Mesendoderm (in vitro differentiated cells): ENCODE measurements at places on chromosomes 2 and 18.
A peak's percentile ranks its signal among the peaks of the same experiment; 100 is the strongest.

- H3K27ac ChIP-seq = no peak overlapping the region
- no peaks in the 10 kb centered on the region for H3K27me3 ChIP-seq
- no peaks in the 10 kb centered on the region for H3K4me1 ChIP-seq
- H3K36me3 ChIP-seq = no peaks in the 10 kb centered on the region
- H3K4me3 ChIP-seq = no peak overlapping the region
These were observed 24.1 kb upstream of the EPHA4 start for GRCh38 chr2:221596192-221596591.

DNA sequence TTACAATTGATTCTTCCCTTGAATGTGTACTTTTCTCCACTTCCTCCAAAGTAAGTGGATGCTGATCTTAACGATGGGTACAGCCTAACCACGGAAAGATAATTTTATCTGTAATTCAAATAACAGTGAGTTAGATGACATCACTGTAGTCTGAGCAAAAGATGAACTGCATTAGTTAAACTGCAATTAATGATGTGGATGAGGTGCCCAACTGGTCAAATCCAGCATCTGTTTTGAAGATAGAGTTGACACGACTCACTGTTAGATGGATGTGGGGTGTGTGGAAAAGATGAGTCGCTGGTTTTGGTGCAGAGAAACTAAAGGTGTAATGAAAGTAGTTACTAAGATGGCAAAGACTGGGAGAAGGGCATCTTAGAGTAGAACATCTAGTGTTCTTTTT lies 270.5 kb upstream of the MEIS1 start:
- H3K36me3 ChIP-seq = no peaks in the 10 kb centered on the region
- no peak for DNase-seq
- no peak overlapping the region for H3K27ac ChIP-seq
- no peaks in the 10 kb centered on the region for H3K27me3 ChIP-seq
- no peaks in the 10 kb centered on the region for H3K4me1 ChIP-seq

DNA sequence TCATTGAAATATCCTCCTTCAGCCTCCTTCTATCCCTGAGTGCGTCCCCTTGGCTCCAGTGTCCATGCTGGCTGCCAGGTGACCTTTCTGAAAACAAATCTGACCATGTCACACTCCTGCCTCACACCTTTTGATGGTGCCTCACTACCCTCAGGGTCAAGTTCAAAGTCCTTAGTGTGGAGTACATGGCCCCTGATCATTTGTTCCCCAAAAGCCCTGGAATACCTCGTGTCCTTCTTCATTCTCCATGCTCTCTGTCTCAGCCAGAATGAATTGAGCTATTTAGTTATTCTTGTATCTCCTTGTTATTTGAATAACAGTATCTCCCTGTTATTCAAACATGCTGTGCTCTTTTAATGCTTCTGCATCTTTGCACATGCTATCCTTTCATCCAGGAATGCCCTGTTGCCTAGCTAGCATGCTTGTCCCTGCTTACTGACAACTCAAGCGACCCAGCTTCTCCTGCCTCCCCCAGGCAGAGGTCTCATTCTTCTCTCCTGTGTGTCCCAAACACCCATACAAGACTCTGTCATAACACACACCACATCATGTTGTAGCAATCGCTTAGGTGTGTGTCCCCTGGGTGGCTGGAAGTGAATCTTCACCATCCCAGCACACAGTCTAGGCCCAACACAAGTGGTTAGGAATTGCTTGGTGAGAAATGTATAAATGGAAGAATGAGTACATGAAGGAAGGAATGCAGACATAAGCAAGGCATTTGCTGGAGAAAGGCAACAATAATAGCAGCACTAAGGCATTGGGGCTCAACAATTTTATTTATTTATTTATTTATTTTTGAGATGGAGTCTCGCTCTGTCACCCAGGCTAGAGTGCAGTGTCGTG lies 144.0 kb downstream of the DDX1 start:
- H3K4me1 ChIP-seq = peaks cover 7% of the 10 kb centered on the region
- H3K36me3 ChIP-seq = no peaks in the 10 kb centered on the region
- peaks cover 6% of the 10 kb centered on the region for H3K27me3 ChIP-seq
- H3K27ac ChIP-seq = no peak overlapping the region

GRCh38 chr18:8847066-8847755 lies 141.9 kb downstream of the MTCL1 start:
- H3K4me3 ChIP-seq = no peak overlapping the region
- H3K27ac ChIP-seq = no peak overlapping the region
- H3K27me3 ChIP-seq = no peaks in the 10 kb centered on the region

GRCh38 chr2:171084128-171084527 lies 76.6 kb downstream of the TLK1 start:
- H3K27me3 ChIP-seq = no peaks in the 10 kb centered on the region
- peaks cover 7% of the 10 kb centered on the region for H3K4me1 ChIP-seq
- DNase-seq = peak; percentile 16
- H3K4me3 ChIP-seq = no peak overlapping the region
- no peak overlapping the region for H3K27ac ChIP-seq

DNA sequence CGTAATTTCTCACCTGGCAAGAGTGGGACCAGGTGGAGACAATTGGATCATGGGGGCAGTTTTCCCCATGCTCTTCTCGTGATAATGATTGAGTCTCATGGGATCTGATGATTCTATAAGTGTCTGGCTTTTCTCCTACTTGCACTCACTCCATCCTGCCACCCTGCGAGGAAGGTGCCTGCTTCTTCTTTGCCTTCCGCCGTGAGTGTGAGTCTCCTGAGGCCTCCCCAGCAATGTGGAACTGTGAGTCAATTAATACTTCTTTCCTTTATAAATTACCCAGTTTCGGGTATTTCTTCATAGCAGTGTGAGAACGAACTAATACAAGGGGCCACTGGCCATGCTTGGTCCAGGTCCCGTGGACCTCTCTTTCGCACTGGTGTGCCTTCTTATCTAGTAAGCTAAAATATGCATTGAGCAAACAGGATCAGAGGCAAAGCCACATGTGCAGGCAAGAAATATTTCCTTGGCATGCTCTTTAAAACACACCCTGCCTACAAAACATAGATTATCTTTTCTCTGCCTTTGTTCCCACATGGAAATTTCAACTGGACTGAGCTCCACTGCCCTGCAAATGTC lies 821.1 kb downstream of the TRIB2 start:
- H3K4me1 ChIP-seq = no peaks in the 10 kb centered on the region
- no peak for DNase-seq
- H3K36me3 ChIP-seq = no peaks in the 10 kb centered on the region
- no peaks in the 10 kb centered on the region for H3K27me3 ChIP-seq

- no peaks in the 10 kb centered on the region for H3K4me1 ChIP-seq
- H3K36me3 ChIP-seq = no peaks in the 10 kb centered on the region
- DNase-seq = no peak
- no peak overlapping the region for H3K27ac ChIP-seq
- no peaks in the 10 kb centered on the region for H3K27me3 ChIP-seq
- H3K4me3 ChIP-seq = no peak overlapping the region
These were observed 16.0 kb upstream of the SERPINE2 start for GRCh38 chr2:224055101-224055500.

GRCh38 chr2:32847734-32848133 lies 99.0 kb upstream of the LTBP1 start:
- no peaks in the 10 kb centered on the region for H3K27me3 ChIP-seq
- H3K36me3 ChIP-seq = no peaks in the 10 kb centered on the region
- DNase-seq = no peak
- no peaks in the 10 kb centered on the region for H3K4me1 ChIP-seq

GRCh38 chr2:62370321-62371250 lies 135.4 kb downstream of the TMEM17 start:
- no peaks in the 10 kb centered on the region for H3K36me3 ChIP-seq
- no peaks in the 10 kb centered on the region for H3K27me3 ChIP-seq
- H3K4me1 ChIP-seq = peaks cover 19% of the 10 kb centered on the region
- H3K27ac ChIP-seq = peak overlapping the region; percentile 13

DNA sequence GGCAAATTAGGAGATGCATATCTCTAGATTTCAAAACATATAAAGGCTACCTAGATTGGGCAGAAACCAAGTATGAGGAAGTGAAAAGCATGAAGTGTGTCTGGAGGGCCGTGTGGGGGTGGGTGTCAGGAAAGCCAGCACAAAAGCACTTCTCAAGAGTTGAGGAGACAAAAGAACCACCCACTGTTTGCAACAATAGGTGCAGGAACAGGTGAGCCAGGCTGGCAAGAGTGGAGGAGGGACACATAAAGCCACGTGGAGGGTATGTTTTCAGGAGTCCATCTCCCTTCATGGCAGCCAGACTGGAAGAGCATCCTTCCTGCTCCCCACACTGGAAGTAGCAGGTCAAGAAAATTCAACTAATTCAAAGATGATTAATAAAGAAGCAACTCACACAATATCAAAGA lies 96.4 kb downstream of the CERS6 start:
- no peak overlapping the region for H3K27ac ChIP-seq
- no peaks in the 10 kb centered on the region for H3K27me3 ChIP-seq
- DNase-seq = peak; percentile 91
- no peaks in the 10 kb centered on the region for H3K36me3 ChIP-seq
- no peak overlapping the region for H3K4me3 ChIP-seq

DNA sequence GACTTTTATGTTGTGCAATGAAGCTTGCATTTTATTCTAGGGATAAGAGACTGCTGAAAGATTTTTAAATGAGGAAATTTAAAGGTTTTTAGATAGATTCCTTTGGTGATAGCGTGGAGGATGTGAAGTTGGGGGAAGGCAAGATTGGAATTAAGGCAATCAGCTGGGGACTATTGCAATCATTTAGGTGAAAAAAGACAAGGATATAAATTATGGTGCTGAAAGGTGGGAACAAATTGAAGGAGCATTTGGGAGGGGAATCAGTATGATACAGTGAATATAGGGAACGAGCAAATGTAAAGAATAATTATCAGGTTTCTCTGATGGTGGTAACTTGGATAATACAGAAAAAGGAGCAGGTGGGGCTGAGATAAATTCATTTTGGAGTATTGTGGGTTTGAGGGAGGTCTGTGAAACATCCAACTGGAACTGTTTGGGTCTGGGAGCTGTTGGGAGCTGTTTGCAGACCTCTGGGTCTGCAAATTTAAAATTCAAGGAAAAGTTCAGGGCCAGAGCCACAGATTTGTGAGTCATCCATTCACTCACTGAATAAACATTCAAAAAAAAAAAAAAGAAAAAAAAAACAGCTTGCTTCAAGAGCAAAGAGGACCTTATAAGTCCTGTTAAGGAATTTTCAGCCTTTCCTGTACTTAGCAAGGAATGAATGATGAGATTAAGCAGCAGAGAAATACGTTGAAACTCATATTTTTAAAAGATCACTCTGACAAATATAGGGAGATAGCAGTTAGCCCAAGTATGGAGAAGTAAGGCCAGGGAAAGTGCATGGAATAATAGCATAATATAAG lies 257.5 kb upstream of the FN1 start:
- no peaks in the 10 kb centered on the region for H3K36me3 ChIP-seq
- no peak overlapping the region for H3K4me3 ChIP-seq
- DNase-seq = peak; percentile 54
- peak overlapping the region; percentile 44 for H3K27ac ChIP-seq
